ENCODE measurements at places on chromosomes 2 and 18.

- H3K36me3 ChIP-seq = no peaks in the 10 kb centered on the region
- DNase-seq = no peak
- H3K27ac ChIP-seq = no peak overlapping the region
- H3K27me3 ChIP-seq = peaks cover 2% of the 10 kb centered on the region
Observed at GRCh38 chr2:239711911-239712570, 311.2 kb upstream of the HDAC4 start.

GRCh38 chr2:168138901-168139300 is 108.5 kb downstream of the STK39 start:
- H3K27me3 ChIP-seq = no peaks in the 10 kb centered on the region
- H3K27ac ChIP-seq = no peak overlapping the region
- H3K36me3 ChIP-seq = no peaks in the 10 kb centered on the region

DNA sequence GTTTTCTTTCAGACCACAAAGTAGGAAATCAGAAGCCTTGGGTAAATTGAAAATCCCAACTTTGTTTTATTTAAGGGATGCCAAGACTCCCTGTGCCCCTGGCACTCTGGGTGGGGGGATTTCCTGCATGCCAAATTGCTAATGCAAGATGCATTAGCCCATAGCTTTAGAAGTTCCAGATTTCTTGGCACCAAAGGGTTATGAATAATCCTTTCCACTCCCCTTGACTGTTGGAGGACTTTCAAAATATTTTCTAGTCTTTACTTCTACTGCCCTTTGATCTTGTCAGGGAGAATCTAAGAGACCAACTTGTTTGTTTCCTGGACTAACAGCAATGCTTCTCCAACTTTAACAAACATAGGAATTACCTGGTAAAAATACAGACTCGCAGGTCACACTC is 81.8 kb upstream of the TGIF1 start:
- H3K4me1 ChIP-seq = peaks cover 5% of the 10 kb centered on the region
- no peak for DNase-seq
- H3K27me3 ChIP-seq = no peaks in the 10 kb centered on the region
- H3K27ac ChIP-seq = no peak overlapping the region

DNA sequence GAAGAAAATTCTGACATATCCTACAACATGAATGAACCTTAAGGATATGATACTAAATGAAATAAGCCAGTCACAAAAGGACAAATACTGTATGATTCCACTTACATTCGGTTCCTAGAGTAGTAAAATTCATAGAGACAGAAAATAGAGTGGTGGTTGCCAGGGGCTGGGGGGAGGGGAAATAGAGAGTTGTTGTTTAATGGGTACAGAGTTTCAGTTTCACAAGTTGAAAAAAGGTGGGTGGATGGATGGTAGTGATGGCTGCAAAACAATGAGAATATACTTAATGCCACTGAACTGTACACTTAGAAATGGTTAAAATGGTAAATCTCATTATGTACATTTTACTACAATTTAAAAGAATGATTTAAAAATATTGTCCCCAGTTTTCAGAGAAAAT is 53.3 kb upstream of the NFU1 start:
- H3K27ac ChIP-seq = no peak overlapping the region
- DNase-seq = no peak
- no peaks in the 10 kb centered on the region for H3K4me1 ChIP-seq
- no peaks in the 10 kb centered on the region for H3K27me3 ChIP-seq
- H3K4me3 ChIP-seq = no peak overlapping the region

GRCh38 chr2:189521699-189522434 is 58.7 kb downstream of the SLC40A1 start:
- DNase-seq = no peak
- no peak overlapping the region for H3K4me3 ChIP-seq
- H3K27me3 ChIP-seq = no peaks in the 10 kb centered on the region

GRCh38 chr2:165582409-165582808 is 112.9 kb downstream of the CSRNP3 start:
- H3K27ac ChIP-seq = no peak overlapping the region
- no peaks in the 10 kb centered on the region for H3K36me3 ChIP-seq
- no peak overlapping the region for H3K4me3 ChIP-seq
- H3K27me3 ChIP-seq = no peaks in the 10 kb centered on the region
- DNase-seq = no peak

- no peaks in the 10 kb centered on the region for H3K27me3 ChIP-seq
- no peaks in the 10 kb centered on the region for H3K36me3 ChIP-seq
- no peak overlapping the region for H3K27ac ChIP-seq
- H3K4me1 ChIP-seq = no peaks in the 10 kb centered on the region
- no peak overlapping the region for H3K4me3 ChIP-seq
- DNase-seq = no peak
Observed at GRCh38 chr2:240151477-240152031, 11.1 kb upstream of the OTOS start.

GRCh38 chr2:122423934-122424333 is 668.5 kb downstream of the TSN start:
- H3K27ac ChIP-seq = no peak overlapping the region
- no peaks in the 10 kb centered on the region for H3K36me3 ChIP-seq
- no peak overlapping the region for H3K4me3 ChIP-seq
- H3K27me3 ChIP-seq = no peaks in the 10 kb centered on the region
- H3K4me1 ChIP-seq = no peaks in the 10 kb centered on the region
- DNase-seq = no peak

DNA sequence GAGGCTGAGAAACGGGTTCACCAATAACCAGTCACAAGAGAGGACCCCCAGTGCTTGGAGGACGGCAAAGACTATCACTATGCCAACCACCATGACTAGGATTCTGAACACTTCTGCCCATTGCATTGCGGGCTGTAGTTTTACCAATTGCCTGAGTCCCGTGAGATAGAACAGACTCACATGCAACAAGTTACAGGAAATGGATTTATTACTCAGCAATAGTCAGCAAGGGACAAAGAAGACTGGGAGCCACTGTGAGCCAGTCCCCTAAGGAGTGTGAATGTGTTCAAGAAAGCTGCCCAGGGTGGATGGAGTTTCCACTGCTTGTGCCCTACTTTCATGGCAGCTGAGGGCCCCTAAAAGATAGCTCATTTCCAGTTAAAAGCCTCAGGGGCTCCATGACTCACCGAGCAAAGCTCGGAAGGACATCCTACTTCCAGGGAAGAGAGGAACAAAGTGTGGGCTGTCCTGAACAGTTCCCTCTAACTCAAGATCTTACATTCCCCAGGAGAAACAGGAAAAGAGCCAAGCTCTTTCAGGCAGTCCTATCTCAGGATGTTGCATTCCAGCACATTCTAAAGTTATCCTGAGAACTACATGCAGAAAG is 54.4 kb downstream of the SLC4A3 start:
- no peaks in the 10 kb centered on the region for H3K27me3 ChIP-seq
- H3K4me3 ChIP-seq = no peak overlapping the region
- no peak overlapping the region for H3K27ac ChIP-seq
- H3K36me3 ChIP-seq = no peaks in the 10 kb centered on the region
- no peak for DNase-seq

- H3K4me3 ChIP-seq = no peak overlapping the region
- DNase-seq = no peak
- H3K27me3 ChIP-seq = no peaks in the 10 kb centered on the region
- H3K4me1 ChIP-seq = no peaks in the 10 kb centered on the region
- H3K27ac ChIP-seq = no peak overlapping the region
- no peaks in the 10 kb centered on the region for H3K36me3 ChIP-seq
Observed at GRCh38 chr2:223744580-223744979, 92.8 kb downstream of the AP1S3 start.

GRCh38 chr18:378079-378478 is 110.2 kb upstream of the THOC1 start:
- no peaks in the 10 kb centered on the region for H3K36me3 ChIP-seq
- DNase-seq = no peak
- H3K27me3 ChIP-seq = no peaks in the 10 kb centered on the region
- H3K4me1 ChIP-seq = no peaks in the 10 kb centered on the region

GRCh38 chr2:188456114-188456909 is 164.6 kb downstream of the GULP1 start:
- DNase-seq = no peak
- no peaks in the 10 kb centered on the region for H3K4me1 ChIP-seq
- no peaks in the 10 kb centered on the region for H3K27me3 ChIP-seq
- H3K27ac ChIP-seq = no peak overlapping the region
- no peaks in the 10 kb centered on the region for H3K36me3 ChIP-seq

DNA sequence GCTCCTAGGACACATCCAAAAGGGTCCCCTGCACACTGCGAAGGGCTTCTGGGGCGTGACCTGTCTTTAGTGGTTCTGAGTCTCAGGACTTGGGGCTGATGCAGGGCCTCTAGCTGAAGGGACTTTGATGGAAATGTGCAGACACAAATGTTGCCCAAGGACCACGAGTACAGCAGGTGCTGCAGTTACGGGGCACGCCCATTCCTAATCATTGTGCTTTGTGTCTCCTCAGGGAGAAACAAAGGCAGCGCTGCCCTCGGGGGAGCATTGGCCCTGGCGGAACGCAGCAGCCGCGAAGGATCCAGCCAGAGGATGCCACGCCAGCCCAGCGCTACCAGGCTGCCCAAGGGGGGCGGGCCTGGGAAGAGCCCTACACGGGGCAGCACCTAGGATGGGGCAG is 8.0 kb downstream of the TUBA3E start:
- no peaks in the 10 kb centered on the region for H3K4me1 ChIP-seq
- H3K27me3 ChIP-seq = no peaks in the 10 kb centered on the region
- H3K27ac ChIP-seq = no peak overlapping the region

- H3K27me3 ChIP-seq = peaks cover 6% of the 10 kb centered on the region
- H3K36me3 ChIP-seq = no peaks in the 10 kb centered on the region
- no peak for DNase-seq
- no peak within 1 kb of the TSS for H3K4me3 ChIP-seq
- no peaks in the 10 kb centered on the region for H3K4me1 ChIP-seq
Observed at GRCh38 chr18:43277164-43277600, at the start of gene SYT4. Gene SYT4 (minus strand): TSS chr18:43277490. CDS start chr18:43277281, 209 bp downstream.

GRCh38 chr2:64681479-64681967 is 27.8 kb upstream of the SERTAD2 start:
- H3K27me3 ChIP-seq = no peaks in the 10 kb centered on the region
- H3K27ac ChIP-seq = no peak overlapping the region
- no peak overlapping the region for H3K4me3 ChIP-seq
- H3K36me3 ChIP-seq = no peaks in the 10 kb centered on the region
- DNase-seq = no peak

- no peak overlapping the region for H3K27ac ChIP-seq
- H3K36me3 ChIP-seq = no peaks in the 10 kb centered on the region
- H3K27me3 ChIP-seq = no peaks in the 10 kb centered on the region
Observed at GRCh38 chr2:122105877-122106206, 350.4 kb downstream of the TSN start.

DNA sequence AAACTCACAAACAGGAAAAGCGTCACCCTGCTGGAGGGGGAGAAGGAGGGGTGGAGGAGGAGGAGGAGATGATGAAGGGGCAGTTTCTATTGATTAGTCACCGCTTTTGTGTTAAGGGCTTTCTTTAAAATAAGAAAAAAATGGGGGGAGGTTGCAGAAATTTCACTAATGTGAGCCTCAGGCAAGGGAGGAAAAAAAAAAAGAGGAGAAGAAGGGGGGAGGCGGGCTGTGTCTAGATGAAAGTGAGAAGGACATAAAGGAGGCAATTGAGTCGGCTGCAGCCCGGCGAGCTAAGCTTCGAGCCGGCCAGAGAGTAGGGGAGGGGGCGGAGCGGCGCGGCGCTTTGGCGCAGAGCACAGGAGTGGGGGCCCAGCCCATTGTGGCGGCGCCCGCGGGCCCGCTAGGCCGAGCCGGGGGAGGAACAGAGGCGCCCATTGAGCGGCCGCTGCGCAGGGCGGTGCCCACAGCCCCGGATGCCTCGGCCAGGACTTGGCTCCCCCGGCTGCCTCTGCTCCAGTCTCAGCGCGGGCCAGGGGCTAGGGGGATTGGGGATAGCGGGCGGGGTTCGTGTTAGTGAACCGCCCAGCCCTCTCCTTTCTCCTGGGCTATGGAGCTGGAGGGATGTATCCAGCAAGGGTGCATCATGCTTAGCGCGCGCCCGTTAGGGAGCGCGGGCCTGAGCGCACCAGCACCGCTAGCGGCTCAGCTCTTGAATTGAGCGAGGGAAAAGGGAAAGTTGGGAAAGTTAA is 7.9 kb downstream of the PAX3 start:
- no peak for DNase-seq
- H3K27me3 ChIP-seq = peaks cover 49% of the 10 kb centered on the region
- H3K27ac ChIP-seq = no peak overlapping the region
- no peak overlapping the region for H3K4me3 ChIP-seq
- H3K4me1 ChIP-seq = peaks cover 3% of the 10 kb centered on the region

GRCh38 chr18:28781616-28782362 is 604.9 kb upstream of the CDH2 start:
- no peak overlapping the region for H3K27ac ChIP-seq
- no peak for DNase-seq
- no peaks in the 10 kb centered on the region for H3K4me1 ChIP-seq
- H3K27me3 ChIP-seq = no peaks in the 10 kb centered on the region
- no peaks in the 10 kb centered on the region for H3K36me3 ChIP-seq

- H3K36me3 ChIP-seq = no peaks in the 10 kb centered on the region
- H3K27me3 ChIP-seq = no peaks in the 10 kb centered on the region
- no peak for DNase-seq
Observed at GRCh38 chr2:61759718-61760117, 94.1 kb downstream of the FAM161A start.

- H3K27ac ChIP-seq = no peak overlapping the region
- DNase-seq = no peak
- no peak overlapping the region for H3K4me3 ChIP-seq
Observed at GRCh38 chr2:234674781-234675201, 177.9 kb upstream of the ARL4C start.

GRCh38 chr2:180705551-180705950 is 274.9 kb upstream of the UBE2E3 start:
- DNase-seq = no peak
- no peak overlapping the region for H3K4me3 ChIP-seq
- H3K27me3 ChIP-seq = no peaks in the 10 kb centered on the region
- H3K36me3 ChIP-seq = no peaks in the 10 kb centered on the region

GRCh38 chr2:240655931-240656886 is 26.5 kb downstream of the AQP12B start:
- H3K36me3 ChIP-seq = no peaks in the 10 kb centered on the region
- H3K27ac ChIP-seq = no peak overlapping the region

DNA sequence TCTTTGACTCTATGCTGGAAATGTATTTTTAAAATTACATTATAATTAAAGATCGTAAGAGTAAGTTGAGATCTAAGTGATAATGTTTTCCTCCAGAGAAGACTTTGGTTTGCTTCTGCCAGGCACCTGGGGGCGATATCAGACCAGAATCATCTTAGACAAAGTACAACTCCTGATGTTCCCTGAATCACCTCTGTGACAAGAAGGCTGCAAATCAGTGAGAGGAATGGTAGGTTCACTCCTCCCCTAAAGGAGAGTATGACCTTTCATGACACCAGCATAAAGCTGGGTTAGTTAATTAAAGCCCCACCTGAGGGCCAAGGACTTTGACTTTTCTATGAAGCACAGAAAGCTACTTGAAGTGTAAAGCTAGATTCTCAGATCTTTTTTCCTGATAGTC is 114.4 kb upstream of the DTNA start:
- no peaks in the 10 kb centered on the region for H3K27me3 ChIP-seq
- no peaks in the 10 kb centered on the region for H3K36me3 ChIP-seq
- no peak overlapping the region for H3K27ac ChIP-seq
- no peak overlapping the region for H3K4me3 ChIP-seq

GRCh38 chr18:68177807-68178702 is 536.9 kb downstream of the TMX3 start:
- no peak overlapping the region for H3K4me3 ChIP-seq
- no peaks in the 10 kb centered on the region for H3K36me3 ChIP-seq
- DNase-seq = no peak
- no peak overlapping the region for H3K27ac ChIP-seq
- no peaks in the 10 kb centered on the region for H3K27me3 ChIP-seq
- H3K4me1 ChIP-seq = no peaks in the 10 kb centered on the region

- H3K27ac ChIP-seq = no peak overlapping the region
- no peak for DNase-seq
- no peaks in the 10 kb centered on the region for H3K36me3 ChIP-seq
- H3K4me1 ChIP-seq = no peaks in the 10 kb centered on the region
Observed at GRCh38 chr2:82690757-82691411, 1768.2 kb downstream of the SUCLG1 start.

Measured in liver (tissue), 10 donors.